GM23338 (cell line): ENCODE measurements at places on chromosomes 11 and 22.

DNA sequence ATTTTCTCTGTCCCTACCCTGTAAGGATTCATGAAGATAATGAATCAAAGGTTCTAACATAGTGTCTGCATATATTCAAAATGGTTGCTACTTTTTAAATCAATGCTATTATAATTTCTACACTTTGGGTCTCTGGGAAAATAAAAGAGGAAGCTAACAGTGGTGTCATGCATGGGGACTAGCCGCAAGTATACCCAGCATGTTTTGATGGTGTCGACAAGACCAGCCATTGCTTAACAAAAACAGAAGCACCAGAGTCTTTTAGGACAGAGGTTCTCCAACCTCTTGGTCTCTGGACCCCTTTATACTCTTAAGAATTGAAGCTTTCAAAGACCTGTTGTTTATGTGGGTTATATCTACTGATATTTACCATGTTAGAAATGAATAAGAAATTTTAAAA is 37.8 kb downstream of the RNF141 start:
- DNase-seq: no peak

GRCh38 chr11:119739021-119739703 is 10.2 kb upstream of the NECTIN1 start:
- no peak for DNase-seq

- no peak for DNase-seq
These were observed 4.3 kb downstream of the ATL3 start for GRCh38 chr11:63666874-63667273.

DNA sequence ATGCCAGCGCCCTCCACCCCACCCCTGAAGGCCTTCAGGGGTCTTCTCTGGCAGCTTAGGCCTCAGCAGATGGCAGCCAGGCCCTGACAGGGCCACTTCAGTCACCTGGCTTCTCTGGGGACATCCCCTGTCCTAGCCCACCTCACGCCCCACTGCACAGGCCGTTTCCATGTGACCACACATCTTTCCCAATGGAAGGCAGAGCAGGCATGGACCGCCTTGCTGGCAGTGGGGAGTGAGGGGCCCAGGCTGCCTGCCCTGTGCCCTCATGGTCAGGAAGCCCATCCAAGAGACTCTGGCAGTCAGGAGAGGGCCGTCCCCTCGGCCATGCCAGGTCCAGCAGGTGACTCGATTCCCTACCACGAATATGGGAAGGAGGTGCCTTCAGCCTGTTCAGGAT is 25.8 kb downstream of the MACROD1 start:
- no peak for DNase-seq

GRCh38 chr11:8268530-8269400 is 5.1 kb upstream of the LMO1 start:
- peak; percentile 57 for DNase-seq

GRCh38 chr11:120521176-120521575 is 9.6 kb downstream of the GRIK4 start:
- DNase-seq: no peak

DNA sequence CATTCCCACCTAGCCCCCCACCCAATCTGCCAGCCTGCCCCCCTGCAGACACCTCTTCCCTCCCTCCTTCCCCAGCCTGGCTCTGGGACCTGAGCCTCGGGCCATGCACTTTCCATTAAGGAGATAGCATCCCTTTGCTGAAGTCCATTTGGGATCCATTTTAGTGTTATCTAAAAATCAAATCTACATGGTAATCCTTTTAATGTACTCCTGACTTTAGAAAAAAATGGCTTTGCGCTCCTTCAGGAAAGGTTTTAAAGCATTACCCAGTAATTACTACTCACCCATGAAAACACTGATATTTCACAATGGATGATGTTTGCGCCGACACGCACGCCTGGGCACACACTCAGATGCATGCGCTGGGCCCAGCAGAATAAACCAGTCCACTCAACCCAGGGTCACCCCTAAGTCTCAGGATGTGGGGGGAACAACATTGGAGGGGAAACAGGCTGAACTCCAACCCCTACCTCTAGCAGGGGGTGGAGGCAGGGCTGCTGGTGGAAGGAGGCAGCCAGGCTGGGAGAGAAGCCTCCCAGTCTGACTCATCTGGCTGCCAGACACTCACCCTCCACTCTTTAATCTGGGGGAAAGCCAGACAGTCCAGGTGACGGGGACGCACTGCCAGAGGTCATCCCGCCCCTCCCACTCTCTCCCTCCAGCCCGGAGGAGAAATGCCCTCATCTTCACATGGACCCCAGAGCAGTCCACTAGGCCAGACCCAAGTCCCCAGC is 29.8 kb downstream of the LMO1 start:
- no peak for DNase-seq

GRCh38 chr11:34226210-34226609 is 120.8 kb downstream of the NAT10 start:
- DNase-seq: no peak

GRCh38 chr11:65064847-65065240 is 6.5 kb upstream of the NAALADL1 start:
- no peak for DNase-seq

GRCh38 chr22:16601437-16602223 is 9.0 kb upstream of the CCT8L2 start:
- peak; percentile 17 for DNase-seq

DNA sequence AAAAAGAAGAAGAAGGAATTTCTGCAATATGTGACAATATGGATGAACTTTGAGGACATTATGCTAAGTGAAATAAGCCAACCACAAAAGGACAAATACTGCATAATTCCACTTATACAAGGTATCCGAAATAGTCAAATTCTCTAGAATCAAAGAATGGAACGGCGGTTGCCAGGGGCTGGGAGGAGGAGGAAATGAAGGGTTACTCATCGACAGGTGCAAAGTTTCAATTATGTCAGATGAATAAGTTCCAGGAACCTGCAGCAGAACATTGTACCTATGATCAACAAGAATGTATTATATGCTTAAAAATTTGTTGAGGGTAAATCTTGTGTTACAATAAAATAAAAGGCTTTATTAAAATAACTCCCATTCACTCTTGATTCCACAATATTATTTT is 49.0 kb downstream of the SC5D start:
- no peak for DNase-seq

DNA sequence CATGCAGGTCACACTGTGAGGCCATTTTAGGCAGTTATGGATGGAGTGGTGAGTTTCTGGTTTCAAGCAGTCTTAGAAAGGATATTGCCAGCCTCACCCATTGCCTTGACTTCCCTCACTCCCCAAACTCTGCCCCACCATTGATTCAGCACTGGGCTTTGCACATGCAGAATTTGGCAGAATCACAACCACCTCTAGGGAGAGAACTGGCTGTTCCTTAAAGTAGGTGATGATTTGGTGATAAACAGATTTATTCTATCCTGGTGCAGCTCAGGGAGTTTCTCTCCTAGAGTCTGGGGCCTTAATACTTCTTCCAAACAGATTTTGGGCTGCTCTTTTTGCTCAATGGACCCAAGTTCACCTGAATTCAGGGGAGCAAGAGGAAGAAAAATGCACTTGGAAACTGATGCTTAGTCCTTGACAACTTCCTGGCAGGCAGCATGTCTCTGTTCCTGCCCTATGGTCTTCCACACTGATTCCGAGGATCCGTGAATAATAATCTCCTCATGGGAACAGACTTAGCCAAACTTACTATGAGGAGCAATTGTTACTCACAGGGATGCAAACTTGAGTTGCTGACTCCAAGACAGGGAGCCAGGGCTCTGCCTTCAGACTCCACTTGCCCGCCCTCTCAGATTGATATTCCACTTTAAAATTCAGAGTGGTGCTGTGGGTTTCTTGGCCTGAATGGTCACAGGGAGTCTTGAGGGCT is 129.7 kb upstream of the PARVA start:
- no peak for DNase-seq

DNA sequence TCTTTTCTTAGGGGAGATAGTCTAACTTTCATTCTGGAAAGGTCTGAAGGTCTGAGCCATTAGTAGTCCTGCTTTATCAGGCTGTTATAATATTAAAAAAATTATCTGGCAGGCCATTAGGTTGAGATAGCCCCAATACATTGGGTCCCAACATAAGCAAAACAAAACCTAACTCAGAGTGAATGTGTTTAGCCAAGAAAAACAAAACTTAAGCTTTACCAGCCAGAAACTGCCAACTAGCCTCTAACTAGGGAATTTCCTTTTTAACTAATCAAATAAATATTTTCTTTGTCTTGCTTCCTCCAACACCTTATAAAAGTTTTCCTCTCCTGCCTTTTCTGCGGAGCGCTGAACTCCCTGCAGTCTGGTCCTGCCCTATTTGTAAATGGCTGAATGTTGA is 1137.7 kb upstream of the CNTN5 start:
- no peak for DNase-seq

DNA sequence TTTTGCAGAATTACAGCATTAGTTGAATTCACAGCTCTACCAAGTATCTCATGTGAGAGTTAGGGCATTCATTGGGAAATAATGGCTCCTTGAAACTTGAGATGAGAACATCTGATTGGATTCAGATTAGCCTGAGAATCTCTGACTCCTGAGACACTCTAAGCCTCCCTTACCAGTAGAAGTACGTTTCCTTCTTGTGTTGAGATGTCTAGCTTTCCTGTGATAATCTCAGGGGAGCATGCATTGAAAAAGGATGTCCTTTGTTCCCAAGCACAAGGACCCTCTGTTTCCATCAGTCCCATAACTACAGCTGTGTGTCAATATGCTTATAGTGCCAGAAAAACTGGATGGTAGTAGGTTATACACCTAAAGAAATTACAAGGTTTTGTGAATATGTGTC is 35.2 kb upstream of the RDX start:
- no peak for DNase-seq

- no peak for DNase-seq
These were observed 162.5 kb upstream of the NTM start for GRCh38 chr11:131207901-131208300.

DNA sequence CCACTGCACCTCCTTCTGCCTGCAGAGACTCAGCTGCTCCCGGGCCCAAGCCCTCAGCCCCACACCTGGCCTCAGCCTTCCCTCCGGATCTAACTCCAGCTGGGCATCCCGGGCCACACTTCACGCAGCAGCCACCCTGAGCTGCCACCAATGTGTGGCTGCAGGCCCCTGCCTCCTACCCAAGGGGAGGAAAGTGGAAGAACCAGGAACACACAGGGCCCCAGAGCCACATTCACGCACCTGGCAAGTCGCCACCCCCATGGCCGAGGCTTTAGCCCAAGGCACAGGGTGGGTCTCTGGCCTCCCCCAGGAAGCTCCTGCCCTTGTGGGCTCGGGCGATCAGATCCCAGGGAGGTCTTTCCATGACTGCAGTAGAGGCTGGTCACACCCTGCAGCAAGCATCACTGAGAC is 345.6 kb downstream of the CTTN start:
- no peak for DNase-seq

DNA sequence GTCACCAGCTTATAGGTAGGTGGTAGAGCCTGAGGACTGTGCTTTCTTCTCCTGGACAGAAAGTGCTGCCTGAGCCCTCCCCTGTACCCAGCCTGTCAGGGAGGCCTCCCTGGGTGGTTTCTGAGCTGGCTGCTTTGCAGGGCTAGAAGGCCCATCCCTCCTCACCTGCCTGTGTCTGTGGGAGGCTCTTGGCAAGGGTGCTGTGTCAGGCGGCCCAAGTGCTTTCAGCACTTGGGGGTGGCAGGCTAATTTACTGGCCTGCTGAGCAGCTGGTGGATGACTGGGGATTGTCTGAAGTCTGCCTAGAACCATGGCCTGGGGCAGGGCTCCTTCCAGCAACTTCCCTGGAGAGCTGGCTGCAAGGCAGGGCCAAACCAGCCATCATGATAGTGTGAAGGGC is 139.0 kb upstream of the NAV2 start:
- DNase-seq: no peak

- no peak for DNase-seq
These were observed 36.1 kb upstream of the TSPAN18 start for GRCh38 chr11:44690651-44691050.

DNA sequence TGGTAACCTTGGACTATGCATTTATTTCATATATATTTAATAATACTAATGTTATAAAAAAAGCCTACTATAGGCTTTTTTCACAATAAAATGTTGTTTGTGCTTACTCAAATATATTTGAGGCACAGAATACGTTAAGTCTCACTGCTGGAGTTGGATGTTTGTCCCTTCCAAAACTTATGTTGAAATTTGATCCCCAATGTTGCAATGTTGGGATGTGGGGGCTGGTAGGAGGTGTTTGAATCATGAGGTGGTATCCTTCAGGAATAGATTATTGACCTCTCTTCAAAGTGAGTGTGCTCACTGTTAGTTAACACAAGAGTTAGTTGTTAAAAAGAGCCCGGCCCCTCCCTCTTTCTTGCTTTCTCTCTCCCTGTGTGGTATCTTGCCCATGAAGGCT is 1295.9 kb downstream of the JRKL start:
- DNase-seq: peak; percentile 7

GRCh38 chr11:122042981-122043380 is 73.0 kb downstream of the BLID start:
- no peak for DNase-seq

DNA sequence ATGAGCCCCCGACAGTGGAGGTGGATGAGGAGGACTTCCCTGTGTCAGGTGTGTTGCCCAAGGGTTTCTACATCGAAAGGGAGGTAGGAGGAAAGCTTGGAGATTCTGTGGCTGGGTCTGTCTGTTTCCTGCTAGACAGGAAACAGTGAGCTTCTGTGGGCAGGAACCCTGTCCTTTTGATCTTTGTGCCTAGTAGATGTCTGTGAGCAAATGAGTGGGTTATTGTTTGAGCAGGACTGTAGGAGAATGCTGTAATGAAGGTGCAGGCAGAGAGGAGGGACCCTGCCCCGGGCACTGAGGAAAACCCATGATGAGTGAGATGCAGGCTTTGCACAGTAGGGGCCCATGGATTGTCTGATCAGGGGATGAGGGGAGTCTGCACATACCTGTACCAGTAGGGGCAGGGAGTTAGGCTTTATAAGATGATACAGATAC is 14.0 kb downstream of the USP35 start:
- no peak for DNase-seq

DNA sequence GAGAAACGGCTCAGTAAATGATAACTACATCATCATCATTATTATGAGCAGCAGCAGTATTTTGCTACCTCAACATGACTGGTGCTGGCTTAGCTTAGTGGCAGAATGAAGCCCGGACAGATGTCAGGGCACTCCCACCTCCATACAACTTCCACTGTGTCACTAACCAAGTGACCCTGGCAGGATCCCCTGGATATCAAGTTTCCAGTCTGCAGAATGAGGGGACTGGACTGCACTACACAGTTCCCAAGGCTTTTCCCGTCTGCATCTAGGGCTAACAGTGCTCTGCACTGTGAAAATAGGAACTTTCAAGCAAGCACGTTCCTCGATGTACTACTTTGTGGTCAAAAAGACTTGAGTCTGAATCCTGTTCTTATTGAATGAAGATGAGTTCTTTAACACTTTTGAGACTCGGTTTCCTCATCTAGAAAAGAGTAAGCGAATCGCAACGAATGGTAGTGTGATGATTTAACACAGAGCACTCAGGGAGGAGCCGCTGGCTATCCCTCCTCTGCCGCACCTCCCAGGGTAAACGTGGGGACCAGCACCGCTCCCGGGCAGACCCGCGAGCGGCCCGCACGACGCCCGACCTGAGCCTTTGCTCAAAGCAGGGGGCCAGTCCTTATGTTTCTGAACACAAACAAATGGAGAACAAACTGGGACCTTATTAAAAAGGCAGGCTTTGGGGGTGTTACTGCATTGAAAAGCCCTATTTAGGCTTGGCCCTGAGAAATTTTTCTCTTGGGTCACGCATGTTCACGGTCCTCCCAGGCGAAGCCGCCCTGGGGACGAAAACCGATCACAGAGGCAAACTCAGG is 910 bp downstream of the CLTCL1 start:
- peak; percentile 33 for DNase-seq

- DNase-seq: no peak
These were observed 180.8 kb downstream of the DBX1 start for GRCh38 chr11:19979519-19979845.
